GM04503 (cell line): ENCODE measurements at places on chromosomes 1 and 21.

GRCh38 chr1:1351511-1352427 is 2.6 kb upstream of the DVL1 start:
- no peak for DNase-seq

DNA sequence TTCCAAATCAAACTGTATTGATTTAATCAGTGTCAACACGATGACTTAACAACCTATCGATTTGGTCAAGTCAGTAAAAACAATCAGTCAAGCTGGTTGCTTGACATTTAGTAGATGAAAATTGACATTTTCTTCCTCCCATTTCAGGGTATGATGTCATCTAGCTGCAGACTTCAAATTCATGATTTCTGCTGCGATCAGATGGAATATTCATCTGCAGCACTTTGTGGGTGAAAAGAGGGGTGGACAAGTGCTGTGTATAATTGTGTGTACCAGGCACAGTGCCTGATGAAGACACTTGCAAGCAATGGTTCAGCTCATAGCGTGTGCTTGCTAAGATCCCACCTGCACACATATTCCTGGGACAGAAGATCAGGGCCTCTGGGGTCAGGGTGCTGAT is 479.8 kb downstream of the DISC1 start:
- no peak for DNase-seq

DNA sequence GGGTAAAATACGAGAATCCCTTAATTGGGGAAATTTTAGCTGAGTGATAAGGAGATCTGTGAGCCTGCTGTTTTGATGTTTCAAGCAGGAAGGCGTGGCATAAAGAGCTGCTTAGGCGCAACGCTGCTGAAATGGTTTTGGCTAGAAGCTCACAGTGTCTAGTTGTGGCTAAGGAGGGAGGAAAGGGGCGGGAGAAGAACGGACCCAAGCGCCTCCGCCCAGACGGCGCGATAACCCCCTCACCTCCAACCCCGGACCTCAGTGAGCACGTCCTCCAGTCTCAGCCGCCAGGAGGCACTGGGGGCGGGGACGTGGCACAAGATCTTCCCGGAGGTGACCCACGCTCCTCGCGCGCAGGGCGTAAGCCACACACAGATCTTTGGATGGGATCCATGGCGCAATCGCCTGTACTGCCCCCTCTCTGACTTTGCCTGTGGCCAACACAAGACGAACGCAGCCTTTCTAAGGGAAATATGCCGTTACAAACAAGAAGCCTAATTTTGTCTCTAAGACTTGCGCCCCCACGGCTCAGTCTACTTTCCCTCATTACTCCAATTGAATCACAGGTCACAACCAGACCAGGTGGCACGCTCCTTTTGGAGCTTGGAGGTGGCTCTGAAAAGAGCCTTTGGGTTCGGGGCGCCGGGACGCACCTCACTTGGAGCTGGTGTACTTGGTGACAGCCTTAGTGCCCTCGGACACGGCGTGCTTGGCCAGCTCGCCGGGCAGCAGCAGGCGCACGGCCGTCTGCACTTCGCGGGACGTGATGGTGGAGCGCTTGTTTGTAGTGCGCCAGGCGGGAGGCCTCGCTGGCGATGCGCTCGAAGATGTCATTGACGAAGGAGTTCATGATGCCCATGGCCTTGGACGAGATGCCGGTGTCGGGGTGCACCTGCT is 23.4 kb upstream of the RNF187 start:
- DNase-seq: no peak

- no peak for DNase-seq
Measured at GRCh38 chr1:44602634-44603628, 71.3 kb downstream of the TMEM53 start.

- DNase-seq: no peak
Measured at GRCh38 chr1:205315008-205315618, 6.4 kb downstream of the NUAK2 start.

- no peak for DNase-seq
Measured at GRCh38 chr1:14926229-14926628, 227.3 kb upstream of the TMEM51 start.

DNA sequence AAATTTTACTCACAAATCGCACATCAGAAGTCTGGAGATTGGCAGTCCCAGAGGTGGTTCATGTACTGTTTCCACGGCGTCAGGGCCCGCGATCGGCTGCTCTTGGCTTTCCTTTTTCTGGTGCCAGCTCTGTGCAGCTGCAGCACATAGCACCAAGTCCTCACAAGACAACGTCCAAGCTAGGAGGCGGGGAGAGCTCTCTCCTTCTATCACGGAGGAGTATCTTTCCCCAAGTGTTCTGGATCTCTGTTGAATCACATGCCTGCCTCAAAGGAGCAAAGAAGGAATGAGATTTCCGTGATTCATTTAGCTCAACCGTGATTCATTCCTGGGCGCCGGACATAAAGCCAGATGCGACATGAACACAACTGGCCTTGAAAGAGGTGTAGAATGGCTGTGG is 25.5 kb downstream of the MT1HL1 start:
- peak; percentile 3 for DNase-seq

DNA sequence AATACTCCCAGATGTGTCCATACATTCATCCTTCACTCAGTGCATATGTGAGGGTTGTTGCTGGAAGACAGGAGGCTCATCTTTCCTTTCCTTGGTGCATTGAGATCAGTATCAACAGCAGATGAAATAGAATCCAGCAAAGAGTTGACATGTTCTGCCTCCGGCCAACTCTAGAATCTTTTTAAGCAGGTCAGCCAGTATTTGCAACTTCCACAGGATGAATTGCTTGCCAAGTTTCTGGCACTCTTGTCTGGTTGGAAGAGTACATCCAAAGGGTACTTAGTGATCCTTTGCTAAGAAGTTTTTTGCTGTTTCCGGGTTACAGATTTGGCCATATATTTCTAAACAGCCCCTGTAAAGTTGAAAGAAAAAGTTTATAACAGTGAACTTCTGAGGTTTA is 21.1 kb downstream of the SYNC start:
- no peak for DNase-seq

GRCh38 chr1:64955097-64956009 is 11.0 kb downstream of the JAK1 start:
- DNase-seq: no peak

DNA sequence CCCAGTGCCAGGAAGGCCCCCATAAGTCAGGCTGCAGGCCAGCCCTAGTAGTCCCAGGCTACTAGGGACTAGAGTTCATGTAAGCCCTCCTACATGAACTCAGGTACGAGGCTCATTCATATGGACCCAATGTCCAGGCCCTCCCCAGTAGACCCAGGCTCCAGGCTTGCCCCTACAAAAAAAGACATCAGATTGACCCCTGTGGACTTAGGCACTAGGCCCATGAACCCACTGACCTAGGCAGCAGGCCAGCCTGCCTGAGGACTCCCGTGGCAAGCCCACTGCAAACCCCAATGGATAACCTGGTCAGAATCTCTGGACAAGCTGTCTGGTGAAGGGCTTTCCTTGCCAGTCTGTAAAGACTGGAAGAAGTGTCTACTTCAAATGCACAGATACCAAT is 51.2 kb downstream of the TNNI3K start:
- no peak for DNase-seq

DNA sequence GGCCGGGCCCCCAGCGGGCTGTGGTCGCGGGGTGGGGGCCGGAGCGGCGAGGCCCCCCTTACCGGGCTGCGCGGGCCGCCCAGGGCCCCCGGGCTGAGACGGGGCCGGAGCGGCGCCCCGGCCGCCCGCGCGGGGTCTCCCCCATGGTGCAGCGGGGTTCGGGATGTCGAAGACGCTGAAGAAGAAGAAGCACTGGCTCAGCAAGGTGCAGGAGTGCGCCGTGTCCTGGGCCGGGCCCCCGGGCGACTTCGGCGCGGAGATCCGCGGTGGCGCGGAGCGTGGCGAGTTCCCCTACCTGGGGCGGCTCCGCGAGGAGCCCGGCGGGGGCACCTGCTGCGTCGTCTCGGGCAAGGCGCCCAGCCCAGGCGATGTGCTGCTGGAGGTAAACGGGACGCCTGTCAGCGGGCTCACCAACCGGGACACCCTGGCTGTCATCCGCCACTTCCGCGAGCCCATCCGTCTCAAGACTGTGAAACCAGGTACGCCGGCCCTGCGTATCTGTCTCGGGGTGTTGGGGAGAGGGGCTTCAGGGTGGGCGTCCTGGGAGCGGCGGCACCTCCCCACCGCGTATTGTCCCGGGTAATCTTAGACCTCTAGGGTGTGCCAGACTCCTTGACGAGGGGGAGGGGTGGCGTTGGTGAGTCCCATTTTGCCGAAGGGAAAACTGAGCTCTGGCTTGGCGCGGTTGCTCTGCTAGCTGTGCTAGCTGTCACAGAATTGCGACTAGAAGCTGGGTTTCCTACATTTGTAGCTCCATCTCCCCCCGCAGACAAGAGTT is 745 bp downstream of the MAGI3 start:
- no peak for DNase-seq

DNA sequence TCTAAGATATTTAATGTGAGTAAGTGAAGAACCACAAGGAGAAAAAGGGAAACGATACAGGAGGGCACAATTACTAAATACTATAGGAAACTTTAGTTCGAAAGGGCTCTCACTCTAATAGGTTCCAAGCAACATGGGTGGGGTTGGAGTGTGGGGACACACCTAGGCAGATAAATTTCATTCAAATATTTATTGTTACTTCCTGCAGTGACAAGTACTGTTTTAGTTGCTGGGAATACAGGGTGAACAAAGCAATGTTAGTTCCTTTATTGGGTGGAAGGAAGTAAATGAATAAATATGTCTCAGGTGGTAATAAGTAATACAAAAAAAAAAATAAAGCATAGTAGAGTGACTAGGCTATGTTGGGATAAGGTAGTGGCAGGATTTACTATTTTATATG is 73.2 kb upstream of the B3GALT2 start:
- DNase-seq: no peak

GRCh38 chr1:91753878-91754277 is 132.1 kb downstream of the TGFBR3 start:
- DNase-seq: no peak

DNA sequence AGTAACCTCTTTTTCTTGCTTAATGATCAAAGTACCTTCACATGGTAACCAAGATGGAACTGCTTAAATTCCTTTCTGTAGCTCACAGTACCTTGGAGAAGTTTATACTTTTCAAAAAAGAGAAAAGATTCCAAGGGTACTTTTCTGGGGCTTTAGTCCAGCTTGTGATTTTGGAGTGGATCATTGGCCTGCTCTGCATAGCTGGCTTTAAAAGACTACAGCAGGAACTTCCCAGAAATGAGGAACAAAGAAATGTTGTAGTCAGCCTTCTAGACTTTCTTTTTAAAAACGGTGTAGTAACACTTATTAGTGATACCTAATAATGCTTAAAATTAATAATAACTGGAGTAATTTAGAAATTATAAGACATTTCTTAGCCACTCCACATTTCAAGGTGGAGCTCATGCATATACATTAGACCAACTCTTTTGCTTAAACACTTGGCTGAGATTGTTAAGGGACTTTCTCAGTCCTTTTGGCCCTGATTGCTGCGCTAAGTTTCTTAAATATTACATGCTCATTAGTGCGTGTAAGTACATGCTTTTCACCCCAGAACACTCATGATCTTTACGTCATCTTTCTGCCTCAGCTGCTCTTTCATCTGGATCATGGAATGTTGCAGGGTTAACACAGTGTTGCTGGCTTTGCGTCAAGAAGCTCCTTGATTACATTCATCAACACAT is 57.3 kb downstream of the SDCCAG8 start:
- DNase-seq: no peak

- no peak for DNase-seq
Measured at GRCh38 chr1:237138551-237138950, 96.6 kb downstream of the RYR2 start.

DNA sequence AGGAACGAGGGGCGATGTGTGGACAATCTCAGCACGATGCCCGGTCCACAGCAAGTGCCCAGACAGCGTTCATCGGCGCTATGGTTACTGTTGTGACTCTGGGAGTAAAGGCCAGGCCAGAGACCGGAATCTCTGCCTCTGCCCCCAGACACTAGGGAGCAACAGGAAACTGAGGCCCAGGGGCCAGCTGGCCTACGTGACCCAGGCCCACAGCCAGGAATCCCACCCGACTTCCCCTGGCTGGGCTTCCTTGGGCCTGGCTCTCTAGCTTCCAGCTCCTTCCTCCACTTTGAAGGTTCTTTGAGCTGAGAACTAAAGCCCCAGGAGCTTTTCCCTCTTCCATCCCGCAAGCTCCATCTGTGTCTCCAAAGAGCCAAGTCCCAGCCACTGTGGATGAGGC is 4.6 kb downstream of the LRP8 start:
- DNase-seq: no peak

GRCh38 chr1:155993595-155993994 is 15.2 kb upstream of the ARHGEF2 start:
- no peak for DNase-seq

DNA sequence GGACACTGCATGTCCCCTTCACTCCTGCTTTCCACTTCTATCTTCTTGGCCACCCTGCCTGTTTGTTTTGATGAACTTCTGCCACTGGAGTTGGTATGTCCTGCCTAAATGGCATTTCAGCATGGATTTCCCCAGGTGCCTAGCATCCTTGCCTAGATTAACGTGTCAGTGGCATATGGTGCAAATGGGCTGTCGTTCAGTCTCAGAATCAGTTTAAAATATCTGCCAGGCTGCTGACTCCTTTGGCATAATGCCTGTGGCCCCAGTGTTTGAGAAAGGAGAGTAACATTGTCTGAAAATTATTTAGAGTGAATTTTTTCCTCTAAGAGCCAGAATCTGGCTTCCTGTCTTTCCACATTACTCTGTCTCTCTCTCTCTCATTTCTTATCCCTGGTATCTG is 64.9 kb upstream of the BARHL2 start:
- DNase-seq: no peak

GRCh38 chr1:159009704-159010361 is at the start of gene IFI16:
Gene IFI16, plus strand, starts transcription at chr1:159009907. Its CDS starts 4,774 bp downstream, at chr1:159014681.
- peak; percentile 87 for DNase-seq

GRCh38 chr21:44471341-44471740 is 16.0 kb downstream of the LRRC3 start:
- DNase-seq: no peak

DNA sequence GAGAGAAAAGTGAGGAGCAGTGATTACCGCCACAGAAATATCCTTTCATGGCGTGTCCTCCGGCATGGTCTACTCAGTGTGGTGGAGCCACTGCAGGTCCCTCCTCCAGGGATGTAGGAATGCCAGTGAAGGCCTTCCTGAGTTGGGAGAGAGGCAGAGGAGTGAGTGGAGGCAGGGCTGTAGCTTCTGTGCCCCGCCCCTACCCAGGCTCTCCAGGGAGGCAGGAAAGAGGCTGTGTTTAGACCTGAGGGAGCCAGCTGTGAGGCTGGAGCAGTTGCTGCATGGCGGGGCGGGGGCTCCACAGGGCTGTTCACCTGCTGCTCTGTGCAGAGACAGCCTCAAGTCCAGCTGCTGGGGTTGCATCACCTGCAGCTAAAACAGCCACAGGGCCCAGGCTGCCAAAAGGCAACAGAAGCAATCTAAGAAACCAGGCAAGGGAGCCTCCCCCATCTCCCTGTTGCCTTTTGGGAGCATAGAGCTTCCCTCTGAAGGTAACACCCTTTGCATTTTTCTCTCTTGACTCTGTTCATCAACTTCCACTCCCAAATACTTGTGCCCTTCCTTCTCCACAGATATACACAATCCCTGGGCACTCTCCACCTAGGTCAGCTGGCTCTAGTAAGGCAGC is 801 bp upstream of the ANXA9 start:
- DNase-seq: no peak

- no peak for DNase-seq
Measured at GRCh38 chr1:94101613-94102525, 19.1 kb downstream of the ABCA4 start.

- DNase-seq: no peak
Measured at GRCh38 chr1:243349128-243349527, 93.3 kb downstream of the SDCCAG8 start.
